ENCODE measurements at places on chromosomes 3 and 15.

GRCh38 chr15:31977812-31978661, 52.3 kb upstream of the CHRNA7 start:
- DNase-seq = peak; percentile 36

GRCh38 chr15:86355361-86355760, 275.7 kb downstream of the AGBL1 start:
- DNase-seq = no peak

- no peak for DNase-seq
Measured at GRCh38 chr3:5389057-5389456, 201.6 kb downstream of the EDEM1 start.

- DNase-seq = no peak
Measured at GRCh38 chr15:50886611-50887345, 21.7 kb upstream of the AP4E1 start.

- DNase-seq = no peak
Measured at GRCh38 chr15:29677455-29677854, 144.8 kb downstream of the TJP1 start.

- DNase-seq = no peak
Measured at GRCh38 chr15:43916326-43916660, 89.5 kb downstream of the WDR76 start.

GRCh38 chr3:127093312-127093711, 99.6 kb upstream of the PRR23E start:
- no peak for DNase-seq
